HepG2 (cell line): ENCODE measurements at places on chromosomes 5 and 9. TPM values are rescaled to one million over a fixed set of nuclear protein-coding genes. Genes with fewer than 3 reads are reported as not detected.
A peak's percentile ranks its signal among the peaks of the same experiment; 100 is the strongest.

- no peak overlapping the region for H3K4me3 ChIP-seq
- H3K27me3 ChIP-seq: peaks cover 16% of the 10 kb centered on the region; the same call in 1 of the 2 replicates
- DNase-seq: no peak
Observed at GRCh38 chr5:176723440-176723839, 76.2 kb downstream of the TSPAN17 start.

DNA sequence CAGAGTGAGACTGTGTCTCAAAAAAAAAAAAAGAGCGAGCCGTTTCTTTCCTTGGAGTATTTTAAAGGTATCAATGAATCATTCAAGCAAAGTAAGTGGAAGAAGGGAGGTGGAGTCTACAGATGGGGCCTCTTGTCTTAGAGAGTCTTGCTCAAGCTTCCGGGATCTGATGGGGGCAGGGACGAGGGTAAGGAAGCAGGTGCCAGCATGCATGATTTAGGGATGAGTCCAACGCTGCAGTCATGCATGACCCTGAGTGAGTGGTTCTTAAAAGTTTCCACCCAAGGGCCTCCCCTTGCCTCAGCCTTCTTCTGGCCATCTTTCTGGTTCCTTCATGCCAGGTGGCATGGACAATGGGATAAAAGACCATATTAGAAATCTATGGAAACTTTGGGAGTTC lies 79.6 kb downstream of the MYO10 start:
- no peaks in the 10 kb centered on the region for H3K27me3 ChIP-seq
- H3K4me3 ChIP-seq: no peak overlapping the region
- no peak overlapping the region for H3K27ac ChIP-seq
- no peaks in the 10 kb centered on the region for H3K36me3 ChIP-seq

NOXA1 gene
- 0.63 and 1.2 TPM in 2 replicates for total RNA-seq

WDR41 gene
- 39.3 and 52.8 TPM in 2 replicates for total RNA-seq

UNC13B gene
- 18.3 and 23.6 TPM in 2 replicates for total RNA-seq

AK8 gene
- total RNA-seq: not detected in 2 replicates

DNA sequence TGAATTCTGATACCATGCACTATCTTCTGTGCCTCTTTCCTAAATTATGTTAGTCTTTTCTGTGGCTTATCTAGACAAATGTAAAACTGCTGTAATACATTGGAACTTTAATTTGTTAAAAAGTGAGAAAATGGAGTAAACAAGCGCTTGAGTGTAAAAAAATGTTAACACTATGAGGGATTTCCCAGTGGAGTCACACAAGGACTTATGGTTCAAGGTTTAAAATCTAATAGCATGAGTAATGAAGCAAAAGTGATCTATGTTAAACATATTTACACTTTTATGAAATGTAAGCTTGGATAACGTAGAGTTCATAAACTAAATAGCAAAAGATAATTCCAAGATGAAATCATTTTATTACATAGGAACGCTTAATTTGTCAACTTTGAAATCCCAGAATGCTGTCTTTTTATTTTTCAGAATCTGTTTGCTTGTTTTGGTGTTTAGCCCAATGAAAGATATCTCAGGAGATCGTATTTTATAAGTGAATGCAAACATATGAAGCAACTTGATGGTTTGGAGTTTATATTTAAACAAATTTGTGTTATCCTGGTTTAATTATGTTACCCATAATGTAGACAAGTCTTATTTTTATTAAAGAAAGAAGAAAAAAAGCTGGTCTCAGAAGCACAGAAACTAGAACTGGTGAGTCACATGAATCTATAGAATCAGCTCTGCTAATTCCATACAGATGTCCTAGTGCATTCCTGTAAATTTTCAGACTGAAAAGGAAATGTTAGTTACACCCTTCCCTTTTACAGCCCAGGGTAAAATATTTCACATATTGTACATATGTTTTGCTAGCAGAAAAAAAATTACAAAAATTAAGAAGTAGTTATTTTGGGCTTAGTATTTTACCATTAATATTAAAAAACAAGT lies 34.2 kb upstream of the FBN2 start:
- DNase-seq: no peak
- no peaks in the 10 kb centered on the region for H3K4me1 ChIP-seq
- no peak overlapping the region for H3K27ac ChIP-seq
- no peaks in the 10 kb centered on the region for H3K27me3 ChIP-seq
- no peaks in the 10 kb centered on the region for H3K36me3 ChIP-seq
- no peak overlapping the region for H3K4me3 ChIP-seq

JAK2 gene
- total RNA-seq: 4.1 and 5.8 TPM in 2 replicates

- H3K4me3 ChIP-seq: no peak overlapping the region
- no peak overlapping the region for H3K27ac ChIP-seq
- H3K27me3 ChIP-seq: no peaks in the 10 kb centered on the region
- H3K4me1 ChIP-seq: peaks cover 30% of the 10 kb centered on the region
Observed at GRCh38 chr5:136082390-136083193, 50.1 kb upstream of the SMAD5 start.

GRCh38 chr5:138366632-138367382 lies 14.3 kb downstream of the KDM3B start:
- no peaks in the 10 kb centered on the region; the same call in 1 of the 2 replicates for H3K36me3 ChIP-seq
- no peaks in the 10 kb centered on the region for H3K27me3 ChIP-seq
- peaks cover 22% of the 10 kb centered on the region for H3K4me1 ChIP-seq
- no peak overlapping the region for H3K4me3 ChIP-seq
- peak overlapping the region; percentile 6 for H3K27ac ChIP-seq

- H3K4me1 ChIP-seq: no peaks in the 10 kb centered on the region
- H3K27ac ChIP-seq: no peak overlapping the region
- H3K27me3 ChIP-seq: 0 out of 3 replicates have a peak, but pooled peaks cover 5% of the 10 kb centered on the region
- H3K36me3 ChIP-seq: no peaks in the 10 kb centered on the region
Observed at GRCh38 chr9:116236979-116237378, 83.4 kb downstream of the PAPPA start.

SMIM33 gene
- not detected in 2 replicates for total RNA-seq

DNA sequence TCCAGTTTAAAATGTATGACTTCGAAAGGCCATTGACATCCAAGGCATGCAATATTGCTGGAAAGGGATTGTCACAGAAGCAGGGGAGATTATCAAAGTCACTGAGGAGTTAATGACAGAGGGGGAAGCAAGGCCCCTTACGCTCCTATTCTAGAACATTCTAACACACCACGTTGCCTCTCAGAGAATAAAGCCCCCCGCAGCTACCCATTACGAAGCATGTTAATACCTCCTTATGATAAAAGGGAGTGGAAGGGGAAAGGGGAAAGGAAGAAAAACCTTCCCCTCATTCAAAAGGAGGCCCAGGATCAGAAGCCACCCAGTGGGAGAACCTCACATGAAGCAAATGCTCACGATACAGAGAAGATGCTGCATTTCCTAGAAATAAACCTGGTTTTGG lies 213.6 kb downstream of the DAB2IP start:
- no peak overlapping the region for H3K27ac ChIP-seq
- H3K4me1 ChIP-seq: no peaks in the 10 kb centered on the region
- no peak for DNase-seq
- H3K4me3 ChIP-seq: no peak overlapping the region
- H3K36me3 ChIP-seq: no peaks in the 10 kb centered on the region

DNA sequence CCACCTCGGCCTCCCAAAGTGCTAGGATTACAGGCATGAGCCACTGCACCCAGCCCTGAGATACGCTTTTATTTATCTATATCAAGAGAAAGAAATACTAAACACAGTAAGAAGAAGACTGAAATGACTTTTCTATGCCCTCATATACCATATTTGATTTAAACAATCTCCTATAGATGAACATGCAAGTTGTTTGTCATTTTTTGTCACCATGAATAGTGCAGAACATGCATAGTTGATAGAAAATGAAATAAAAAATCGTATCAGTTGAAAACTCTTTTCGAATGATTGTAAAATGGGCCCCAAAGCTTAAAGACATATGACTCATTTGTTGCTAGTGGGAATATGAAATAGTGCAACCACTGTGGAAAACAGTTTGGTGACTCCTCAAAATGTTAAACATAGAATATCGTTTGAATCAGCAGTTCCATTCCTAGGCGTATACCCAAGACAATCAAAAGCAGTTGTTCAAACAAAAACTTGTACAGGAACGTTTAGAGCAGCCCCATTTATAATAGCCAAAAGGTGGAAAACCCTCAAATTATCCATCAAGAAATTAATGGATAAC lies 61.4 kb upstream of the ANKH start:
- DNase-seq: no peak
- H3K4me3 ChIP-seq: no peak overlapping the region
- H3K27me3 ChIP-seq: peaks cover 1% of the 10 kb centered on the region; the same call in 1 of the 2 replicates
- H3K4me1 ChIP-seq: no peaks in the 10 kb centered on the region

DNA sequence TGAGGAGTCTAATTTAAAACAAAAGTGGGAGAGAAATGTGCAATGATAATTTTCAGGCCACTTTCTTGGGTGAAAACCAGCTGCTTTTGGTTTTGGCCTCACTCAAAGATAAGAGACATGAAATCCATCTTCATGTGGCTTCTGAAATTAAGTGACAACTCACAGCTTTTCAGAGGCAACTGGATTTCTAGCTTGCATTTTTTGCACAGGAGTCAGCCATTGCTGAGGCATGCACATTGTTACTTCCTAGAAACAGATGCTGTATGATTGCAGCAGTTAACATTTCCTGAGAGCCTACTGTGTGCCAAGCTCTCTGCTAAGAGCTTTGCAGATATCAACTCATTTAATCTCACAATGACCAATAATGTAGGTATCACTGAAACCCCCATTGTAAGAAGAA lies 562.6 kb downstream of the NR2F1-AS1 start:
- H3K27ac ChIP-seq: no peak overlapping the region
- no peaks in the 10 kb centered on the region; the same call in 1 of the 2 replicates for H3K27me3 ChIP-seq
- H3K4me3 ChIP-seq: no peak overlapping the region
- H3K36me3 ChIP-seq: no peaks in the 10 kb centered on the region
- peaks cover 8% of the 10 kb centered on the region; the same call in 1 of the 2 replicates for H3K4me1 ChIP-seq

GRCh38 chr9:19998153-19998552 lies 209.3 kb upstream of the SLC24A2 start:
- no peaks in the 10 kb centered on the region for H3K4me1 ChIP-seq
- H3K27ac ChIP-seq: no peak overlapping the region
- no peaks in the 10 kb centered on the region for H3K27me3 ChIP-seq
- no peak overlapping the region for H3K4me3 ChIP-seq
- DNase-seq: no peak

DNA sequence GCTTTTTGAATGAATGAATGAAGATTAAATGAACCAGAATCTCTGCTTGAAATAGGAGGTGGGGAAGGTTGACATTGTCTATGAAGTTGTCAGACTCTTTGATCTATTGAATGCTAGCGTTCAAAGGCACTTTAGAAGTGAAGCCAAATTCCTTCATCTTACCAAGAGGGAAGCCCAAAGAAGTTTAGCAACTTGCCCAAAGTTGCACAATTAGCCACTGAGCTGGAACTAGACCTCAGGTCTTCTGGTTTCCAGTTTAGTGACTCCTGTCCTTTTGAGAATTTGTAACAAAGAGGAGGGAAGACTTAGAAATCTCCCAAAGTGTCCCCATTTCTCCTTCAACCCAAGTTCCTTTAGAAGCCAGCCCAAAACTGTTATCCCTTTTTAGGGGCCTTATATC lies 20.7 kb upstream of the SLC1A3 start:
- no peaks in the 10 kb centered on the region for H3K36me3 ChIP-seq
- H3K4me1 ChIP-seq: 0 out of 2 replicates have a peak, but pooled peaks cover 7% of the 10 kb centered on the region
- no peak overlapping the region for H3K4me3 ChIP-seq

SLC46A2 gene
- not detected in 2 replicates for total RNA-seq

GRCh38 chr5:35134278-35135030 lies 86.7 kb upstream of the AGXT2 start:
- H3K27me3 ChIP-seq: no peaks in the 10 kb centered on the region
- no peaks in the 10 kb centered on the region for H3K36me3 ChIP-seq
- peak overlapping the region; percentile 92 for H3K27ac ChIP-seq
- peaks cover 70% of the 10 kb centered on the region for H3K4me1 ChIP-seq
- DNase-seq: peak; percentile 80
- peak overlapping the region; percentile 48; the same call in 1 of the 2 replicates for H3K4me3 ChIP-seq

DNA sequence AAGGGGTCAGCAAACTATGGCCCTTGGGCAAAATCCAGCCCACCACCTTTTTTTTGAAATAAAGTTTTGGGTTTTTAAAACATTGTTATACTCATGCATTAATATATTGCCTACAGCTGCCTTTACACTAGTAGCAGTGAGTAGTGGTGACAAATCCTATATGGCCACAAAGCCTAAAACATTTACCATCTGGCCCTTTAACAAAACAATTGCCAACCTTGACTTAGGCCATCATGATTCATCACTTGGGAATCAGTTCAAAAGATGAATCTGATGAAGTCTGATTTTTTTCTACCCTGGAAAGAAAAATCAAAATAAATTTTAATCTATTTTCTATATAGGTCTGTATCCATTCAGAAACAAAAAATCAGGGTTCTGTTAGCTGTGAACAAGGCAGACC lies 484.9 kb downstream of the BNC2 start:
- DNase-seq: no peak
- H3K4me3 ChIP-seq: no peak overlapping the region
- no peaks in the 10 kb centered on the region for H3K4me1 ChIP-seq
- H3K36me3 ChIP-seq: no peaks in the 10 kb centered on the region

DNA sequence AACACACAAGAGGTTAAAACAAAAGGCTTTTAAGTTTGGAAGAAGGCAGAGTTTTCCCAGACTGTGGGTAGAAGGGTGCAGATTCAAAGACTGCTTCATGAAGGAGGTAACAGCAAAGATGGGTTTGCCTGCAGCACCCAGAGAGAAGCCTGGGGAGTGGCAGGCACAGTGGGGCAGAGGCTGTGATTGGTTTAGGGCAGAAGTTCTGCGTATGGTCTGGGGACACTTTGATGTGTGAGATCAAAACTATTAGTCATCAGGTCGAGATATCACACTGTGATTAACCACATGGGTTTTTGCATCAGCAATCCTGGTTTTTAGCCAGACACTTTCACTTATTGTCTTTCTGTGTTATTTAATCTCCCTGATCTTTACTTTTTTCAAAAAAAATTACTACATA lies 188.8 kb upstream of the GLRA1 start:
- no peaks in the 10 kb centered on the region for H3K36me3 ChIP-seq
- no peaks in the 10 kb centered on the region for H3K4me1 ChIP-seq
- H3K4me3 ChIP-seq: no peak overlapping the region
- no peaks in the 10 kb centered on the region for H3K27me3 ChIP-seq
- no peak overlapping the region for H3K27ac ChIP-seq
- DNase-seq: no peak

GRCh38 chr5:85320495-85320894 lies 935.8 kb upstream of the EDIL3 start:
- H3K4me1 ChIP-seq: no peaks in the 10 kb centered on the region
- H3K36me3 ChIP-seq: no peaks in the 10 kb centered on the region
- H3K4me3 ChIP-seq: no peak overlapping the region
- DNase-seq: no peak

DNA sequence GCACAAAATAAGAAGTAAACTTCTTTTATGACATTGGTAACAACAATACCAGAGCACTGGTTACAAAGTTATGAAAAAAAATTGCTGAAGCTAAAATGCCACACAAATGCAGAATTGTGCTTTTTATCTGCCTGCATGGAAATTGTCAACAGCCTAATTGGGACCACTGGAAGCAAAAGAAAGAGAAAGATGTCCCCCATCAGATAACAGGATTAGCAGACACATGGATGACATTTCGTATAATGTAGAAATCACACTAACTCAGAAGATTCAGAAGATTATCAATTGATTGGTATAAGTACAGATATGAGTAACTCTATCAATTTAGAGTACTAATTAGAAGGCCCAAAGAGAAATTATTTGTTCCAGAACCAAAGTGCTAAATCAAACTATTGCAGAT lies 19.1 kb upstream of the FRMD3 start:
- no peak for DNase-seq
- no peaks in the 10 kb centered on the region for H3K4me1 ChIP-seq
- H3K27ac ChIP-seq: no peak overlapping the region
- no peak overlapping the region for H3K4me3 ChIP-seq
